A549 treated with Mapracorat at 1 μM for 4 hours (cell line): ENCODE measurements at places on chromosomes 6 and 20. TPM values are rescaled to one million over a fixed set of nuclear protein-coding genes. Genes with fewer than 3 reads are reported as not detected.

Gene HTR1B
- total RNA-seq, result 0.09 to 0.21 TPM (median 0.19 TPM) in 5 replicates

Gene KCNS1
- not detected in 5 replicates for total RNA-seq

Gene BMP7
- 0.34 to 1.0 TPM (median 0.58 TPM) in 5 replicates for total RNA-seq

Gene TTK
- total RNA-seq, result 15.9 to 20.5 TPM (median 19.2 TPM) in 5 replicates

Gene PTGIS
- total RNA-seq, result 0.02 to 0.08 TPM in 2 of 5 replicates, not detected in the others
